ENCODE measurements at places on chromosomes 3 and 15. TPM values are rescaled to one million over a fixed set of nuclear protein-coding genes. Genes with fewer than 3 reads are reported as not detected.

LRRC49 gene
- not detected for total RNA-seq

GRK7 gene
- not detected for total RNA-seq

PPM1L gene
- 4.9 TPM for total RNA-seq

C3orf49 gene
- not detected for total RNA-seq

STRC gene
- total RNA-seq: 0.36 TPM

LDHAL6B gene
- total RNA-seq: not detected

SLC22A13 gene
- total RNA-seq: 0.50 TPM

ANKRD34C gene
- not detected for total RNA-seq

CHST14 gene
- 13.7 TPM for total RNA-seq

CISH gene
- 398 TPM for total RNA-seq

HIGD2B gene
- total RNA-seq: 0.25 TPM

ZBTB47 gene
- 0.75 TPM for total RNA-seq

CPLX3 gene
- total RNA-seq: not detected

IMPG2 gene
- 0.45 TPM for total RNA-seq

C3orf80 gene
- total RNA-seq: not detected

CLSTN2 gene
- total RNA-seq: not detected

PAK6 gene
- total RNA-seq: 0.48 TPM

SRGAP3 gene
- total RNA-seq: 5.8 TPM

CCR1 gene
- 1.5 TPM for total RNA-seq

TGFBR2 gene
- 86.5 TPM for total RNA-seq

ADAMTS17 gene
- total RNA-seq: 8.9 TPM

GRAMD1C gene
- total RNA-seq: 0.81 TPM

ABTB1 gene
- 42.6 TPM for total RNA-seq

ARNT2 gene
- not detected for total RNA-seq

KLF15 gene
- not detected for total RNA-seq

SNX22 gene
- 0.82 TPM for total RNA-seq

TAGLN3 gene
- not detected for total RNA-seq

CKMT1A gene
- total RNA-seq: not detected

RCCD1 gene
- total RNA-seq: 27.8 TPM

C2CD4B gene
- not detected for total RNA-seq

LRRC3B gene
- not detected for total RNA-seq

SELENOK gene
- total RNA-seq: 39.9 TPM

MST1R gene
- 3.4 TPM for total RNA-seq

FBLN2 gene
- not detected for total RNA-seq

CCDC39 gene
- not detected for total RNA-seq

GOLGA6L7 gene
- not detected for total RNA-seq

UBE3A gene
- 90.7 TPM for total RNA-seq

SYNPR gene
- total RNA-seq: not detected

Data from activated naive CD4-positive, alpha-beta T cell treated with anti-CD3 and anti-CD28 coated beads, Interleukin-2, amount 10 ng/mL, durations not matched to agents 5 hours and 36 hours (primary cell).